Thyroid gland (tissue), 4 donors: ENCODE measurements at places on chromosomes 7 and 10. TPM values are rescaled to one million over a fixed set of nuclear protein-coding genes. Genes with fewer than 3 reads are reported as not detected.

Gene CHRM2
- not detected for total RNA-seq

Gene SPDYE9
- not detected for total RNA-seq

Gene SUN3
- total RNA-seq, result not detected

Gene HEPACAM2
- total RNA-seq, result not detected

Gene CYP3A7
- total RNA-seq, result not detected

Gene CALML3
- total RNA-seq, result not detected

DNA sequence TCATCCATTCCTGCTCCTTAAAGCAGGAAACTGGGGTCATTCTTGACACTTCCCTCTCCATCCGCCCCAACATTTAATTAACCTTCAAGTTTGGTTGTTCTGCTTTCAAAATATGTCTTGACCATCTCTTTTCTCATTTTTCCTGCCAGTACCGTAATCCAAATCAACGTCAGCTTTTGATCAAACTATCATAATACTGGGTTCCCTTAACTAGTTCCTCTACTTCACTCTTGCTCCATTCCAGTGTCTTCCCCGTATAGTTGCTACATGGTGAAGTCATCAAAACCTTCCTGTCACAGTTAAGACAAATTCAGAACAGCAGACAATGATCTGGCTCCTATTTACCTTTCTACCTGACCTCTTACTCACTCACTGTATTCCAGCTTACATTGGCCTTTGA lies 6.6 kb upstream of the KLF14 start:
- H3K27me3 ChIP-seq, result peaks cover 12% of the 10 kb centered on the region
- no peaks in the 10 kb centered on the region for H3K4me1 ChIP-seq
- H3K27ac ChIP-seq, result no peak overlapping the region
- no peak for DNase-seq
- H3K4me3 ChIP-seq, result no peak overlapping the region

DNA sequence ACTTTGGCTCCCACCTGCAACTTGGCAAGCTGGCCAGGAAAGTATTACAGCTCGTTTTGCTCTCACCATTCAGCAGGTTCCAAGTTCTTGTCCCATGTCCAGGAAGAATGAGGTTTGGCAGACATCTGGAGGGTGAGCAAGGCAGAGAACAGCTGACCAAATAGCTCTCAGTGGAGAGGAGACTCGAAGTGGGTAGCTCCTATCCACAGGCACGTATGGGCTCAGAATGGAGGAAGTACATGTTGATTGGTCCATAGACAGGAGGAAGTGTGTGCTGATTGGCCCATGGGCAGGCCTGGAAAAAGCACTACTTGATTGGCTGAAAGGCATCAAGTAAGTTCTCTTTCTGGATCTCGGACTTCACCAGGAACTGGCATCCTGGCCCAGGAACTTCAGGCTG lies 3.0 kb upstream of the NCAPG2 start:
- H3K27me3 ChIP-seq, result no peaks in the 10 kb centered on the region
- no peaks in the 10 kb centered on the region for H3K4me1 ChIP-seq
- H3K36me3 ChIP-seq, result no peaks in the 10 kb centered on the region
- no peak overlapping the region for H3K27ac ChIP-seq
- no peak for DNase-seq

GRCh38 chr7:12244694-12245093 lies 33.6 kb downstream of the TMEM106B start:
- H3K27ac ChIP-seq, result no peak overlapping the region
- H3K4me1 ChIP-seq, result no peaks in the 10 kb centered on the region
- no peaks in the 10 kb centered on the region for H3K36me3 ChIP-seq

GRCh38 chr7:123682690-123683089 lies 27.0 kb downstream of the LMOD2 start:
- peaks cover 3% of the 10 kb centered on the region for H3K36me3 ChIP-seq
- H3K27ac ChIP-seq, result peak overlapping the region; percentile 64
- H3K27me3 ChIP-seq, result no peaks in the 10 kb centered on the region
- no peak for DNase-seq

- no peak overlapping the region for H3K27ac ChIP-seq
- H3K4me3 ChIP-seq, result no peak overlapping the region
- no peaks in the 10 kb centered on the region for H3K27me3 ChIP-seq
- H3K36me3 ChIP-seq, result no peaks in the 10 kb centered on the region
- H3K4me1 ChIP-seq, result no peaks in the 10 kb centered on the region
- DNase-seq, result no peak
These were observed 6.8 kb upstream of the MSMB start for GRCh38 chr10:46052791-46053375.

DNA sequence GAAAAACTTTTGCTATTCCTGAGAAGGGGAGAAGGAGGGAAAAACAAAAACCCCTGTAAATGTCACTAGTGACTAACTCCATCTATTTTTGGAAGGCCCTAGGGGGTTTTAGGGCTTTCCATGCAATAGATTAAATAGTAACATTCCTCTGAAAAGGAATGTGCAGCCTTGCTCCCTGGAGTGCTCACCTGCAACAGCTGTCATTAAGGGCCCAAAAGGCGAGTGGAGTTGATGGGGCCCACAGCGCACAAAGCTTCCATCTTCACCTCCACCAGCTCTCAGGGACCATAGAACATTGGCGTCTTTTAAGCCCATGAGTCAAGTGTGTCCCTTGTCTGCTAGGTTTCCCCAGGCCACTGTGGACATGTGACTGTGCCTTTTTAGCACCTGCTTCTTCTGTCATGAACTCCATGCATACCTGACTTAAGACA lies 58.0 kb upstream of the IL6 start:
- no peaks in the 10 kb centered on the region for H3K36me3 ChIP-seq
- no peak for DNase-seq
- H3K4me1 ChIP-seq, result peaks cover 15% of the 10 kb centered on the region
- no peak overlapping the region for H3K4me3 ChIP-seq
- no peaks in the 10 kb centered on the region for H3K27me3 ChIP-seq
- H3K27ac ChIP-seq, result no peak overlapping the region

DNA sequence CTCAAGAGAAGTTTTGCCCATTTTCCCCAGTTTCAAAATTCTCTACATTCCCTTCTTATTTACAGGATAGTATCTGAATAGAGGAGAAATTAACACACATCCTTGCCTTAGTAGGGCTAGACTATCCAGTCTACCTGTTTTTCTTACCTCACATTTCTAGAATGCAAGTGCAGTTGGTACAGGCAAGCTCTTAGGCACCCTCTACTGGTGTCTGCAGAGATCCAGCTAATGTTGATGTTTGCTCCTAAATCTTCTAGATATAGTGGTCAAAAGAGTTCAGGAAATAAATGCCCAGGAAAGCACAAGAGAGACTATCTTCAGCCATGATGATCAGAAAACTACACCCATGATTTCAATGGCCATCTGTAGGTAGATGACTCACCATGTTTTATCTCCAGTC lies 205.3 kb downstream of the HTR7 start:
- H3K4me3 ChIP-seq, result no peak overlapping the region
- no peaks in the 10 kb centered on the region for H3K36me3 ChIP-seq
- no peak overlapping the region for H3K27ac ChIP-seq
- H3K4me1 ChIP-seq, result no peaks in the 10 kb centered on the region

GRCh38 chr10:63166742-63167258 lies 33.7 kb downstream of the NRBF2 start:
- peaks cover 8% of the 10 kb centered on the region for H3K36me3 ChIP-seq
- peaks cover 8% of the 10 kb centered on the region for H3K4me1 ChIP-seq
- H3K27ac ChIP-seq, result no peak overlapping the region
- H3K27me3 ChIP-seq, result no peaks in the 10 kb centered on the region
- no peak for DNase-seq
- no peak overlapping the region for H3K4me3 ChIP-seq

GRCh38 chr7:151719897-151720242 lies 157.0 kb downstream of the PRKAG2 start:
- peaks cover 16% of the 10 kb centered on the region for H3K4me1 ChIP-seq
- no peak overlapping the region for H3K27ac ChIP-seq
- no peak overlapping the region for H3K4me3 ChIP-seq
- no peaks in the 10 kb centered on the region for H3K27me3 ChIP-seq

DNA sequence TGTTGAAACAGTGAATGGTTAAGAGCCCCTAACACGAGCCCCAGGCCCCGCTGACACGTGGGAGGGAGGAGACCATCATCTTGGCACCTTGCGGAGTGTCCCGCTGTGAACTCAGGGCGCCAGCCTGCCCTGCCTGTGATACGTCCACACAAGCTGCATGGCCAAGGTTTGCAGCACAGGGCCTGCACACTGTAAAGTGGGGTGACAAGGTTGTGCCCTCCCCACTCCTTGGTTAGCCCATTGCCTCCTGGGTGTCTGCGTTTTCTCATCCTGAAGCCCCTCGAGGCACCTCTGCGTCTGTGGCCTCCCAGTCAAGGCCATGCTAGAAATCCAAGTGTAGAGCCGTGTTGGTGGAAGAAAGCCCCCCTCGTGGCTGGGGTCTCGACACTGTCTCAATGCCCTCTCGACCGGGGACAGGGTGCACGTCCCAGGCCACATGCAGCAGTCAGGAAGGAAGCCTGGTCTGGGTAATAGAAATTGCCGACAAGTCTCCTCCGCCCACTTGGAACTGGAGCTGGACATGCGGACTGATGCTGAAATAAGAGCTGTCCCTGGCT lies 192.1 kb downstream of the DNAJB6 start:
- no peaks in the 10 kb centered on the region for H3K4me1 ChIP-seq
- H3K4me3 ChIP-seq, result no peak overlapping the region
- no peaks in the 10 kb centered on the region for H3K27me3 ChIP-seq
- H3K36me3 ChIP-seq, result no peaks in the 10 kb centered on the region
- H3K27ac ChIP-seq, result no peak overlapping the region

GRCh38 chr10:1278306-1278705 lies 222.1 kb downstream of the WDR37 start:
- DNase-seq, result no peak
- H3K27ac ChIP-seq, result no peak overlapping the region
- H3K36me3 ChIP-seq, result no peaks in the 10 kb centered on the region
- no peaks in the 10 kb centered on the region for H3K27me3 ChIP-seq
- H3K4me1 ChIP-seq, result no peaks in the 10 kb centered on the region
- no peak overlapping the region for H3K4me3 ChIP-seq

DNA sequence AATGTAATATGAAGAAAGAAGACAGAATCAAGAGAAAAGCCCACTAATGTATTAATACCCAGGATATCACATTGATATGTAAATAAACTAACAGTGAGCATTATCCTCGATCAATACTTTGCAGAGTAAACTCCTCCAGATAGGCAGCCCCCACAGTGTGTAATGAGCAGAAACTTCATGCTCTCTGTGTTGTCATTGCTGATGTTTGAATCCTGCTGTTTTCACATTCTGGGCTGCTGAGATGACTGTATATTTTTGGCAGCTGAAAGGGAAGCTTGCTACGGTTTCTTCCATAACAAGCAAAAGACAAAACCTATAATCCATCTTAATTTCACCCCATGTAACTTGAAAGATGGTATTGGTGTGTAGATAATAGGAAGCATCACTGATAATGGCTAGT lies 15.3 kb upstream of the THSD7A start:
- no peaks in the 10 kb centered on the region for H3K36me3 ChIP-seq
- DNase-seq, result no peak
- H3K27ac ChIP-seq, result no peak overlapping the region
- H3K4me1 ChIP-seq, result no peaks in the 10 kb centered on the region
